ENCODE measurements at places on chromosomes 2 and 18.

DNA sequence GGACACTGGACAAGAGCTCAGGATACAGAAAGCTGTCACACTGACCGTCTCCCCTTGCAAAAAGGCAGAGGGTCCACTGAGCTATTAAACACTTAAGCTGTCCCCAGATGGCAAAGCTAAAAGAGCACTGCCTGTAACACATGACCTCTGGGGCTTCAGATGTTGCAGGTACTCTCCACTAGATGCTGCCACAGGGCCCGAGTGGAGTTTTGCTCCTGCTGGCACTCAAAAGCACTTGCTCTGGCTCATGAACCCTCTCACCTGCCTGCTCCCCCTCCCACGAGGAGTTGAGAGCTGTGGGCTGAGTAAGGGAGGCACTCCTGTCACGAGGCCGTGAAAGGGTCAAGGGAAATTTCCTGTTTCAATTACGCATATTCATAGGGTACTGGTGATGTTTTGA is 227.9 kb downstream of the PRKCE start:
- DNase-seq, result no peak

DNA sequence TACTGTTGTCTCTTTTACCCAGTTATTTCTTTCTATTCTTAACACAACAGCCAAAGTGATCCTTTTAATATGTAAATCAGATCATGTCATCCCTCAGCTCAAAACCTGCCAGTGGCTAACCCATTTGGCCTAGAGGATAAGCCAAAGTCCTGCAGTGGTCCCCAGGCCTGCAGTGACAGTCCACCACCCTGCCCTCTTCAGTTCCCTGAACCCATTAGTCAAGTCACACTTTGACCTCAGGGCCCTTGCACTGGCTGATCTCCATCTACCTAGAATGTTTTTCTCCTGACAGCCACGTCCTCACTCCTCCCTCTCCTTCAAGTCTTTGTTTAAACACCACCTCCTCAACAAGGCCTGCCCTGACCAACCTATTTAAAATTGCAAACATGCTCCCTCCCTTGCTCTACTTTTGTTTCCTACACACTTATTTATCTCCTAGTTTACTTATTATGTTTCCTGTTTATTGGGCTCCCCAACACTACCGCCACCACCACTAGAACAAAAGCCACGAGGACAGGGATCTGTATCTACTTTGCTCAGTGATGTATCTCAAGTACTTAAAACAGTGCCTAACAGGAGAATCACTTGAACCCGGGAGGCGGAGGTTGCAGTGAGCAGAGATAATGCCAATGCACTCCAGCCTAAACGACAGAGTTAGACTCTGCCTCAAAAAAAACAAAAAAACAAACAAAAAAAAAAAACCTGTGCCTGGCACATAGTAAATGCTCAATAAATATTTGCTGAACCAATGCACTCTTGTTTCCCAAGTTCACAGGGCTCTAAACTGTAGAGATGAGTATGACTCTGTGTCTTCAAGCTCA is 9.3 kb downstream of the MREG start:
- DNase-seq, result no peak

- DNase-seq, result no peak
Observed at GRCh38 chr2:33212151-33212550, 264.3 kb upstream of the RASGRP3 start.

DNA sequence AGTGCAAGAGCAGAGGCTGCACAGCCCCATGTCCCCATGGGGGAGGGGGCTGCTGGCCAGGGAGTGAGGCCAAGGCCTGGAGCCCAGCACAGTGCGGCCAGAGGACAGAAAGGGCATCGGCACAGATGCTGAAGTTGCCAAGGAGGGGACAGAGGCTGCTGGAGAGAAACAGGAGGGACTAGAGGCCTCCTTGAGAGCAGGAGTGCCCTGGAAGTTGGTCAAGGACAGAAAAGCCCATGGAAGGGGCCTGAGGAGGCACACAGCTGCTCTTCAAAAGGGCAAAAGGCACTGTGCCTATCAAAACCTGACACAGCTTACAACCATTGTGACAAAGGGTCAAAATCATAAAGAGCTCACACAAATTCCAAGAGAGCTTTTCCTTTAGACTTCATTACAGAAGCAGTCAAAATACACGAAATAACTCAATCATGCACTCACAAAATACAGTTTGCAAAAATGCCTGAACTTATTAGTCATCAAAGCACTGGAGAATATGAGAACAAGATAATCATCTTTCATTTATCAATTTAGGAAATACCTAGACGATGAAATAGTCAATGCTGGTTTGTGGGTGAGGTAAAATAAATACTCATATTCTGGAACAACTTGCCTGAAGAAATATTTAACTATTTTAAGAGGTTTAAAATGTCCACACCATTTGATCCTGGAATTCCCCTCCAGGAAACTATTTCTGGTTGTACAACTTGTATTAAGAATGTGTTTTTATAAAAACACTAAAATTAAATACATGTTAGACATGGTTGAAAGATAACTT is 79.6 kb downstream of the USP40 start:
- DNase-seq, result no peak

GRCh38 chr2:73739101-73739500 is 2.0 kb upstream of the TPRKB start:
- DNase-seq, result no peak

GRCh38 chr18:63099091-63099840 is 220.3 kb downstream of the BCL2 start:
- no peak for DNase-seq

- no peak for DNase-seq
Observed at GRCh38 chr2:225414902-225415301, 15.4 kb downstream of the NYAP2 start.

DNA sequence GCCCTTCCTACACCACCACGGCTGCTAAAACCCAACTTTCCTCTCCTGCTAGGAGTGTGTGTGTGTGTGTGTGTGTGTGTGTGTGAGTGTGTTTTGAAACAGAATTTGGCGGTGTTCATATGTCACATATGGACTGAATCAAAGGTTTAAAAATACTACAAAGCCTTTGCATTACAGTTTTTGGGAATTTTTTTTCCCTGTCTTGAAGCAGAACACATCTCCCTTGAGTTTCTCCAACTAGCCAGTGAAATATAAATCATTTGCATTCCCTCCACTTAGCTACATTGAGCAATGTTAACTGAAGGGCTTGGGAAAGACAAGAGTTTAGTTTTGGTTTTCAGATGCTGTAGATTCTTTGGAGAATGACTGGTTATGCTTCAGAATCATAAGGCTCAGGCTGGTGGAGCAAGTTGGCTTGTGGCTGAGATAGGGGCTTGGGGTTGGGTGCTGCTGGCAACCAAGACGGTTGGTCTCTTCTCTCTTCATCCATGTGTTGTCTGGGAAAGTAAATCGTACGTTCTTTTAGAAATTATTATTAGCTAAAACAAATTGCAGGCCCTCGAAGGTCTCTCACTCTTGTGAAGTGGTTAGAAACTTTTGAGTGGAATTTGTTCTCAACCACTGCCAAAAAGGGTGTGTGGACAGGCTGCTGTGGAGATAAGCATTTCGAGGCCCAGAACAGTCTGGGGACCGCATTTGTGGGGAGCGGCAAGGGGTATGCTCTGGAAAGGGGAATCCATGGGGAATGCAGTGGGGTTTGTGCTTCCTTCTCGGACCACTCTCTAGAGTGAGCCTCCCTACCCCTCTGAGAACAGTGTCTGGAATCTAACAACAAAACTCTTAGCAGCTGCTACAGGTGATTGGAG is 1.4 kb downstream of the NRP2 start:
- DNase-seq, result no peak

DNA sequence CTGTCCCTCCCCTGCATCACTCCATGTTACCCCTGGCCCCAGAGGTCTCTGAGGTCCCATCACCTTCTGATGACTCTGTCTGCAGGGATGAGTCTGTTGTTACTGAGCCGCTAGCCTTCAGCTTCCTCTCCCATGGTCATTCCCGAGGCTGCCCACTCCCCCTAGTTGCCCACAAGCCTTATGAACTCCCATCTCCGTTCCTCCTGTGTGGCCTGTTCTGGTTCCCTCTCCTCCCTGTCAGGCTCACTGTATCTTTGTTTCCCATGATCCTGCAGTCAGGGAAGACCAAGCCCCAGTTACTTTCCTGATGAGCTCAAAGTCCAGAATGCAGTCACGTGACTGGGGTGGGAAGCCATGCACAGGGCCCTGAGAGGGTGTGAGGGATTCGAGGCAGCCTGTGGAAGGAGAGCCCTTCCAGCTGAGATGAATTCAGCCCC is 39.5 kb downstream of the INPP4A start:
- DNase-seq, result no peak

DNA sequence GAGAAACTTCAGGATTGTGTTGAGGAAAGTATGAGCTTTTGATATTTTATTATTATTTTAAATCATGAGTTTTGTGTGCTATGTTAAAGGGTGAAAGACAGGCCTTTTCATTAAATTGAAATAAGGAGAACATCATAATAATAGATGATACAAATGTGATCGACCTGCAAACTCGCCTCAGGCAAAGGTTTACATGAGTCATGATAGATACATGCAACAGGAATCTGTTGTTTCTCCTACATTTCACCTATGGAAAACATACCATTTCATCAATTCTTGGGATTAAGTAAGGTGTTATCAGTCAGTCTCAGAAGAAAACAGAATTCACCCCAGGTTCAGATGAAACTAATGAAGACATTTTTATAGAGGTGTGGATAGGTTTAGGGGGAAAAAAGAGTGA is 1992.5 kb upstream of the PIK3C3 start:
- no peak for DNase-seq

DNA sequence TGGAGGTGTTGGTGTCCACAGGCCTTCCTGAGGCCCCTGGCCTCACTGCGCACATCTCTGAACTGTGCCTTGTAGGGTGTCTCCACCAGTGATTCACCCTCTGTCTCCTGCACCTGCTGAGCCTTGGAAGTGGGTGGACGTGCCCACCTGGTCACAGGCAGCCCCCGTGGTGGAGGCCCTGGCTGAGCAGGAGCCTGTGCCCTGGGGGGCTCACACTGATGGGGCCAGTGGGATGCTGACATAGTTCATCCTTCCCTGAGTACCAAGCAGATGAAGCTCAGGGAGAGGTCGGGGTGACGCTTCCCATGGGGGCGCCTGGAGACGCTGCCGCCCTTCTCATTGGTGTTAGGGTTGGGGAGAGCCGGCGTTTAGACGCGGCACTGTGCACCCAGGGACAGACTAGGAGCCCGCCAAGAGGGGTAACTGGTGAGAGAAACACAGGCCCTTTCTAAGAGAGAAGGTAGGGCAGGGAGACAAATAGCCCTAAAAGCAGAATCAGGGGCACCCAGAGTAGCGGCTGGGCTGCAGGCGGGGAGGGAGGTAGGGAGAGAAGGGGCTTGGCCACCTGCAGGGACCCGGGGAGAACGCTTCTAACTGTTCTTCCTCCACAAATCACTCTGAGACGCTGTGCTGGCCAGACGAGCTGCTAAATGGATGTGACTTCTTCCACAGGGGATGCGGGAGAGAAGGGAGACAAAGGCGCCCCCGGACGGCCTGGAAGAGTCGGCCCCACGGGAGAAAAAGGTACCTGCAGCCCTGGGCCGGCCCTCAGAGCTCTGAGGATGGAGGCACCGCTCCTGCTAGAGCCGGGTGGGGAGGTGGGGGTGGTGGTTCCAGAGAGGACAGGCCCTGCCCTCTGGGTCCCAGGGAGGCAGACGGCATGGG is 18.0 kb downstream of the COLEC11 start:
- no peak for DNase-seq

DNA sequence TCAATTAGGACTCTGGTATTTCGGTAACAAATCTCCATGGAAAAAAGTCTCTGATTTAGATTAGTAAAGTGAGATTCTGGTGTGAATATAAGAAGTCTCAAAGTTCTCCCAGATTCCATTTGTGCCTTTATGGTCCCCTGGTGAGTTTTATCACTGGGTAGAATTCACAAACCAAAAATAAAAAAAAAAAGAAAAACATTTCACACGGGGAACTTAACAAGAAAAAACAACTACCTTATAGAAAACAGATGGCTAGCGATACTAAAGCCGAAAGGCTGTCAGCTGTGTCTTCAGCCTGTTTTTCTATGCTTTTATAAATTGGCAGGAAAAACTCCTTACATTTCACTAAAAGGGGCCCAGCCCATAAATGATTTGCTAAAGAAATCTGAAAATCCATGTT is 50.6 kb downstream of the COL5A2 start:
- no peak for DNase-seq

- DNase-seq, result no peak
Observed at GRCh38 chr2:73821227-73821626, 7.5 kb upstream of the STAMBP start.

- no peak for DNase-seq
Observed at GRCh38 chr2:216574046-216574445, 59.2 kb upstream of the IGFBP2 start.

DNA sequence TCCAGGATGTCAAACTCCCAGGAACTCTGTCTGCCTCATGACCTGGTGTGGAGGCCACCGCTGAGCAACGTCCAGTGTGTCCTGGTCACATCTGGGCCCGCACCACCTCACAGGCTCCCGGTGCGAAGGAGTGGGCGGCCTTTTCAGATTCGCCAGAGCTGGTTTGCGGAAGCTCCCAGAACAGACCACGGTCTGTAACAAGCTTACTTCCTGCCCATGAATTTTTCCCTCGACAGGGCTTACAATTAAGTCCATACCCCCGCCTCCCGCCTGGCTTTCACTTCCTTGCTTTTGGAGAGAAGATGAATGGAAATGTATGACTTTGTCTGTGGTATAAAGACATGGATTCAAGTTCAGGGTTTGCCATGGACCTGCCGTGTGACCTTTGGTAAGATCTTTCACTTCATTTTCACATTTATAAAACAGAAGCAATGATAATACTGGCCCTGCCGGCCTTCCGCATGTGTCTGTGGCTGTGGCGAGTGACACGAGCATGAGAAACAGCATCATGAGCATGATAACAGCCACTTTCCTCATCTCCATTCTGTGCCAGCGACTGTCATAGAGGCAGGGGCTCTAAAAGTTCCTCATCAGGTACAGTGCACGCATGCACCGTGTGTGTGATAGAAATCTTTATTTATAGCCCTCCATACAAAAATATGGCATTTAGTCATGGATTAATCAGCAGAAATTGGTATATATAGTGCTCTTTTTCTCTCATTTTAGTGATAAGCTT is 31.0 kb upstream of the KCNF1 start:
- DNase-seq, result no peak

DNA sequence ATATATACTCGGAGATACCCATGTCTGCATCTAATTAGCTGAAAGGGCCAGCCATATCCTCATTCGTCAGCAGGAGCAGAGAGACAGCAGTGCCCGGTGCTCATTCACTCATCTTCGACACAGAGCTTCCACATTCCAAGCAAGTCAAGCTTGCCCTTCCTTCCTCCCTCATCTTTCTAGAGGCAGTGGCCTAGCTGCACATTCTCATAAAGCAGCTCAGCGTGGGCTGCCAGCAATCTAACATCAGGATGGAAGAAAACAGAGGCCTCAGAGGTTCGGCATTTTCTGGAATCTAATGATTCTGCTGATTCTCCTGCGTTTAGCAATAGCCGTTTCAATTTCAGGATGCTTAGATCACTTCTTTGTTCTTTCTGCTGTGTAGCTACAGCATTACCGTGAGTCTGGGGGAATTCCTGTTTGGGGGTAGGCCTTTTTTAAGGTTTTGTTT is 68.8 kb downstream of the CLHC1 start:
- DNase-seq, result no peak
